ENCODE measurements at places on chromosomes 6 and 20. TPM values are rescaled to one million over a fixed set of nuclear protein-coding genes. Genes with fewer than 3 reads are reported as not detected.

The HNF4A gene
- total RNA-seq: not detected

The PKHD1 gene
- not detected for total RNA-seq

The HTR1E gene
- total RNA-seq: not detected

The MYH7B gene
- 0.18 TPM for total RNA-seq

The TCP11 gene
- total RNA-seq: not detected

The SLC17A4 gene
- total RNA-seq: not detected

The SLA2 gene
- not detected for total RNA-seq

The DDX27 gene
- 33.7 TPM for total RNA-seq

The ADAM33 gene
- total RNA-seq: 44.4 TPM

The ANGPT4 gene
- total RNA-seq: not detected

The TINAG gene
- total RNA-seq: not detected

The KCNK5 gene
- not detected for total RNA-seq

The MAPK13 gene
- 8.1 TPM for total RNA-seq

Data from smooth muscle cell of bladder (primary cell).